ENCODE measurements at places on chromosomes 6 and 20.

DNA sequence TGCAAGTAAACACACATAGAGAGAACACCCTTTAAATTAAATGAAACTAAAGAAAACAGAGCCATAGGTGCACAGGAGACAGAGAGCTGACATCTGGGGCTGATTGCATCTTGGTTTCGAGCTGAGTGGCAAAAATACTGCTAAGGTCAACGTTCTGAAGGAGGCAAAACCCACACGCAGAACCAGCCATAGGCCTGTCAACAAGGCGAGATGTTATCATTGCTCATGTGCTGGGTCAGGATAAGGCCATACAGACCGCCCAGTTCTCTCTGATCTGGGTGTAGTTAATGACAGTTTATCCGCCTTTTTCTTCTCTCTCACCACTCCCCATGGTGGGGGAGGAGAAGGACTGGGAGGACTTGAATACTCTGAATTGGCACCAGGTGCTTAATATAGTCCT, 4.5 kb upstream of the FAM110A start:
- no peak for DNase-seq

GRCh38 chr6:98469141-98469540, 365.2 kb upstream of the POU3F2 start:
- no peak for DNase-seq

- DNase-seq: no peak
These were observed 39.5 kb upstream of the GATA5 start for GRCh38 chr20:62515280-62515679.

- no peak for DNase-seq
These were observed 1007.9 kb upstream of the FLRT3 start for GRCh38 chr20:15345287-15345686.

DNA sequence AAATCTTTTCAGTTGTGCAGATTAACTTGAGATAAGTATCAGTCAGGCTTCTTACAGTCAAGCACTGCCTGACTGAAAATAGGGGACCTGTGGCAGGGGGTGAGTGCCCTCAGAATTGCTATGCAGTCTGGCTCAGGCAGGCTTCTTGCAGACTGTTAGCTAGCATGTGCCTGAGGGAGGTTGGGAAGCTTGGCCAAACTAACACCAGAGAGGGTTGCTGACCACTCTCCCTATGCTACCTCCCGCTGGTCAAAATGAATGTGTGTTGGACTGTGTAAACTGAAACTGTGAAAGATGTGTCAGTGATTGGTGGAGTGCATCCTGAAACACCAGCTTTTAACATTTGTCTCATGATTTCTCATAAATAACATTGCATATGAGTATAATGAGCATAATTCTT, 622.3 kb upstream of the IMPG1 start:
- no peak for DNase-seq

GRCh38 chr6:111038534-111039252, 48.6 kb upstream of the SLC16A10 start:
- DNase-seq: no peak

GRCh38 chr6:105814745-105815536, 271.2 kb upstream of the PRDM1 start:
- no peak for DNase-seq

DNA sequence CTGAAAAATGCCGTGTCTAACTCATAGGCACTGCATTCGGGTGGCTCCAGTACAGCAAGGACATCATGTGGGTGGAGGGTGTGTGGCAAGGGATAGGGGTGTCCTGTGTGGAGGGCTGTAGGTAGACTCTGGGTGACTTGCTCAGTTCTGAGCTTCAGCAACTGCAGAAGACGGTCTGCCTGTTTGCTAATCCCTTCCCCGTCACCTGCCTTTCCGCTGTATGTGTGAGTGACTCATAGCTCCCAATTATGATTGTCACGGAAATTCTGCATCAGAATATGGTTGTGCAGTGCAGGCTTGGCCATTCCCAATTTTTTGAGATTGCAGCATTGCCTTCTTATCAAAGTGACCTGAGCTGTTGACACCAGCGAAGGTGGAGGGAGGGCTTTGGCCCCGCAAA, 174.3 kb downstream of the CDH4 start:
- DNase-seq: no peak

GRCh38 chr6:20098267-20098876, 113.9 kb downstream of the MBOAT1 start:
- DNase-seq: no peak

Measured in iPS DF 19.7 (cell line).